Globus pallidus (tissue), 1 donor: ENCODE measurements at places on chromosomes 5 and 9.
A peak's percentile ranks its signal among the peaks of the same experiment; 100 is the strongest.

GRCh38 chr5:143893638-143894037, 81.7 kb downstream of the HMHB1 start:
- DNase-seq, result no peak

GRCh38 chr9:93087971-93088655, 7.9 kb upstream of the CARD19 start:
- DNase-seq, result no peak

GRCh38 chr5:16067415-16067814, 112.2 kb downstream of the MARCHF11 start:
- no peak for DNase-seq

DNA sequence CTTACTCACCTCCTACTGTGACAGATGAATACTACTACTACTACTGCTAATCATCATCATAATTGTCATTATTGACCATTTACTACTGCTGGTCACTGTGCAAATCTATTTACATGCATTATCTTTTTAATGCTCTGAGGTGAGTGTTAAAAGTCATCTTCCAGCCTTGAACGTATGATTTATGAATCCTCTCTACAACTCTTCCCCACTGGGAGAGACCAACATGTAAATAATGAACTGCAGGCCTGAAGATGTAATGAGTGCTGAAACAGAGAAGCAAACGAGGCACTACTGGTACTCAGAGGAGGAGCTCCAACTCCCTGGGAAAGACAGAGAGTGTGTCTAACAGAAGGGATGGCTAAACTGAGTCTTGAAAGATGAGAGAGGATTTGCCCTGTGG, 95.4 kb downstream of the JAKMIP2 start:
- no peak for DNase-seq

DNA sequence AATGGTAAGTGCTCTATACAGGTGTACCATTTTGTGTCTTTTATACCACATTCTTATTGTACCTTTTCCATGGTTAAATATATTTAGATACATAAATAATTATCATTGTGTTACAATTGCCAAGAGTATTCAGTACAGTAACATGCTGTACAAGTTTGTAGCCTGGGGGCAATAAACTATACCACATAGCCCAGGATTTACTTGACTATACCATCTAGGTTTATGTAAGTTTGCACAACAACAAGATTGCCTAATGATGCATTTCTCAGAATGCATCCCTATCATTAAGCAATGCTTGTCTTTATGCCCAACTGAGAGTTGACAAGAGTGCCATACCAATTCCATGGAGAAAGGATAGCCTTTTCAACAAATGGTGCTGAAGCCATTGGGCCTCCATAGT, 136.7 kb upstream of the PJA2 start:
- no peak for DNase-seq

DNA sequence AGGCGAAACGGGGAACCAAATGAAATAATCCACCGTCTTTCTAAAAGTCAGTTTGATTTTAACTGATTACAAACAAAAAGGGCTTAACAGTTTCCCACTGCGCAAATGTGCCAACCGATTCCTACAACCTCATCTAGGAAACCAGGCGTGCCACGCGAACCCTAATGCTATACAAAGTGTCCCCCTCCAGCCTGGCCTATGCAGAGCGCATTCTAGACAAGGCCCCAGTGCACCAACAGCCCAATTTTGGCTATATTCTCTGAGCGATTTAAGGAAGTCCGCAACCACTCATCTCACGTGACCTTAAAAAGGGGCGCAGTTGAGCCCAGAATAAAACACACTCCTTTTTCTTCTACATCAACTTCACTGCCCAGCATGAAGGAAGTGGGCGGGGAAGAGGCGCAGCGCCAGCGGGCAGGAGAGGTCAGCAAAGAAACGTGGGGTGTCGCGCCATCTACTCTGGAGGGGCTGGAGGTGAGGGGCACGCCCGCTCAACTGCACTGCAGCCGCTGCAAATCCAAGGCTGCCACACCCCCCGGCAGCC, 779 bp downstream of the FAM13B start:
- peak; percentile 75 for DNase-seq

- no peak for DNase-seq
Measured at GRCh38 chr5:177403102-177403791, 2.8 kb upstream of the PFN3 start.

DNA sequence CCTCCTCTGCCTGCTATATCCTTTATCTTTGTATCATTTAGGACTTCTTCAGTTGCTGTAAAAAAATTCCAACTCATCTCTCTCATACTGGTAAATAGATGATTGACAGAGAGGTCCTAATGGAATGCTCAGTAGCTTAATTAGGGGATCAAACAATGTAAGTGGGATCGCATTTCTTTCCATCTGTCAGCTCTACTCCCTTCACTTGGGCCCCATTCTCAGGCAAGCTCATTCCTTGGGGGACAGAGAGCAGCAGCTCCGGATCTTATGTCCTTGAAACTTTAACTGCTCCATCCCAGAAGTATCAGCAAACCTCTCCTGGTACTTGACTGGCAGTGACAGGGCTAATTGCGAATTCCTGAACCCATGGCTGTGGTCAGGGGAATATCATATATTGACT, 146.7 kb downstream of the YTHDC2 start:
- DNase-seq, result no peak

DNA sequence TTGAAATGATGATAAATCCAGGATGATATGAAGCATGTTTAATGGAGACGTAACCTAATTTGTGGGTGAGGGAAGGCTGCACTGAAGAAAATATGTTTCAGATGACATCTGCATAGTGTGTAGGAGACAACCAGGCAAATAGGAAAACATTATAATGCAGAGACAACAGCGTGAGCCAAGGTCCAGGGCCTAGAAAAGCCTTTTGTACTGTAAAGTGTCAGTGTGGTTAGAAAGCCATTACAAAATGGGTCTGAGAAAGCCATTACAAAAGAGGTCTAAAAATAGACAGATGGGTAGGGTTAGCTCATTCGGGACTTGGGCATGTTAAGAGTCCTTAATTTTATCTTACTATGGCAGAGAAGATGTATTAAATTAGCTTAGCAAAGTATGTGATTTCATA, 14.9 kb upstream of the GABRG2 start:
- DNase-seq, result no peak

- DNase-seq, result no peak
Measured at GRCh38 chr9:129701549-129701948, 36.1 kb downstream of the PRRX2 start.

DNA sequence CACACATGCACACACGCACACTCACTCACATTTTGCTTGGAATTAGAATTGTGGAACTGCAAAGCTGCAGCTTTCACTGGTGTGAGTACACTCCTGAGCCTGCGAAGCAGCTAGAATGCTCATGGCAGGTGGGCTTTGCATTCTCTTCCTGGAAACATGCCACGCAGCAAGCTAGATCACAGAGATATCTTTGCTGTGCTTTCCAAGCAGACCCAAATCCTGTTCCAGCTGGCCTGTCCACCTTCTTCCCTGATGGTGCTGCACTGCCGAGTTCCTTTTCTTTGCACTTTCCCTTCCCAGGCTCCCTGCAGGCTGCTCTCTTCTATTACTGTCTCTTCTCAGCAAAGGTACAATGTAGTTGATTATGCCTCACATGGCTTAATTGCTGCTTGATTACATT, 92.7 kb upstream of the CKMT2 start:
- no peak for DNase-seq

DNA sequence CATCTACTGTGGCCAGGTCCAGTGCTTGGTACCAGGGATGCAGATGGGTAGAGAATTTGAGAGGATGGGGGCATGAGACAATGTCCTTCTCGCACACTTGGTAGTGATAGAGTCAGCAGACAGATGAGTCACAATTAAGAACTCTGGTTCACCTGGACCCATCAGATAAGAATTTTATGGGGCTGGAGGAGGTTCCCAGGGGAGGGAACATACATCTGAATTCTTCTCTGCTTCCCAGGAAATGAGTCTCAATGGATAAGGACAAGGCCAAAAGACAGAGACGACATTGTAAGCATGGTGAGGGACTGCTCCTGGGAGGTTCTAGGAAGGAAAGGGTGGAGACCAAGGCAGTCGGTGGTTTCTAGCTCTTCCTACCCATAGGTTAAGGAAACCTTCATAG, 5.3 kb downstream of the SLC4A9 start:
- DNase-seq, result no peak

- DNase-seq, result no peak
Measured at GRCh38 chr5:39623291-39623865, 198.6 kb upstream of the DAB2 start.

DNA sequence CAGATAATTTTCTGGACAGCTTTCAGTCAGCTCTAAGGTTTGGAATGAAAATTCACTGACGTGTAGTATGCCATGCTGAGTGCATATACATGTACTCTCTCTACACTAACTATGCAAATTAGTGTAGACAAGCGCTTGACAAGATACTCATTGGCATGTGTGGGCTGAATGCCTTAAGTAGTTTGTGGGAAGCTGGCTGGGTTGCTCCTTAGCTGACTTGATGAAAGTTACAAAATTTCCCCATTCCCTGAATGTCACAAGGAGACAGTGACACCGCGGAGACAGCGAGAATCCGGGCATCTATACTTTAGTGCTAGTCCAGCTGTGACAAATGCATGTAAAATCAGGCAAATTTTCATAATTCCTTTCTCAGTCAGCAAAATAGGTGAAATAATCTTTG, 51.6 kb upstream of the C5orf46 start:
- no peak for DNase-seq

- DNase-seq, result peak; percentile 82
Measured at GRCh38 chr5:118791926-118792734, 196.2 kb downstream of the DTWD2 start.

GRCh38 chr9:108588246-108588645, 267.5 kb downstream of the ACTL7B start:
- no peak for DNase-seq

DNA sequence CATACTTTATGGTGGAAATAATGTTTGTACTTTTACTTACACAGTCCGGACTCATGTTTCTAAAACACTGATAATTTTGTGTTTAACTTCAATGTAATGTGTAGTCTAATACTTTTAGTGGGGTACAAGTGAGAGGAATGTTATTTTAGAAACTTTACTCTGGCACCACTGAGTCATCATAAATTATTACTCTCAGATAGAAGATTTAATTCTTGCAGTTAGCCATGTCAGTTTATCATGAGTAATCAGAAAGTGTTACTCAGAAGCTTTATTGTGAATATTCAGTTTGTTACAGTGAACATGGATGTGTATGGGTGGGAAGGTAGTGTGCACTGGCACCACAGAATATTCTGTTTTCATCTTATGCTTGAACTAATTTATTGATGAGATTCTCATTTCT, 20.0 kb downstream of the OGN start:
- DNase-seq, result no peak

DNA sequence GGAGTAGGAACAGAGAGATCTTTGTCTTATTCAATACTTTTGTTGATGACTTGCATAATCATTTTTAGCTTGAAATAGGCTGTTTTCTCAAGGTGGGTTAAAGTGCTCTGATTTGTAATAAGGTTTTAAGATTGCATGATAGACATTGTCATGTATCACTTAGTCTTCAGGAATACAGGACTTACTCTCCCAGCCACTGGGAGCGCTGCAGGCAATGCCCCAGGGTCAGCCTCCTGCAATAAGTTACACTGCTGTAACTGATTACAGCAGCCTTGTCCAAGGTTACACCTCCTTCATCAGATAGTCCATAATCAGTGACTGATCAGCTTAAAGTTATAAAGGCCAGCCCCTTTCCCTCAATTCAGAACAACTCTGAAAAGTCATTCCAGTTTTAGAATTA, 218.6 kb downstream of the ESM1 start:
- DNase-seq, result no peak

- no peak for DNase-seq
Measured at GRCh38 chr5:145975361-145976066, 39.1 kb downstream of the SH3RF2 start.

DNA sequence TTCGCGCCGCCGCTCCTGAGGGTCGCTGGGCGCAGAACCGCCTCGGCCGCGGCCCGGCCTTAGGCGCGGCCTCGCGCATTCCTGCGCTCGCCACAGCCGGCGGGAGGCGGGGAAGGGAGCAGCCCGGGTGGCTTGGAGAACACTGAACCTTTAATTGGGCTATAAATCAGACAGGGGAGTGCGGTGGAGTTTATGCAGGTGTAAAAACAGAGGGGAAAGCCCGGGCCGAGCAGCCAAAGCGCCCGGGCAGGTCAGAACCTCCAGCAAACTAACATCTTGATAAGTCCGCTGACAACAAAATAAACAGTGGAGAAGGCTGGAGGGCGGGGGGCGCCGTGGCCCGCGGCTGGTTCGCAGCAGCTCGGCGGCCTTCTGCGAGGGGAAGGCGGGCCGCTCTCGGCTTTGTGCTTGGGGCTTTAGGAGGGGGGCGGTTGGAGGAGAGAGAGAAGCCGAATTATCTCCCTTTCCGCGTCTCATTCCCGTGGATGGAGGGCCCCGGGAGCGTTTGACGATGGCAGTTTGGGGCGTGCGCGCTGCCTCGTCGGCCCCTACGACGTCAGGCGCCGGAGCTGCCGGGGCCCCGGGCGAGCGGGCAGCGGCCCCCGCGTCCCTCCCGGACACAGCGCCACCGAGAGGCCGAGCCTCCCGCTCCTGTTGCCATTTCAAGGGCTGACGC, 11.3 kb downstream of the FOXD1 start:
- DNase-seq, result no peak

DNA sequence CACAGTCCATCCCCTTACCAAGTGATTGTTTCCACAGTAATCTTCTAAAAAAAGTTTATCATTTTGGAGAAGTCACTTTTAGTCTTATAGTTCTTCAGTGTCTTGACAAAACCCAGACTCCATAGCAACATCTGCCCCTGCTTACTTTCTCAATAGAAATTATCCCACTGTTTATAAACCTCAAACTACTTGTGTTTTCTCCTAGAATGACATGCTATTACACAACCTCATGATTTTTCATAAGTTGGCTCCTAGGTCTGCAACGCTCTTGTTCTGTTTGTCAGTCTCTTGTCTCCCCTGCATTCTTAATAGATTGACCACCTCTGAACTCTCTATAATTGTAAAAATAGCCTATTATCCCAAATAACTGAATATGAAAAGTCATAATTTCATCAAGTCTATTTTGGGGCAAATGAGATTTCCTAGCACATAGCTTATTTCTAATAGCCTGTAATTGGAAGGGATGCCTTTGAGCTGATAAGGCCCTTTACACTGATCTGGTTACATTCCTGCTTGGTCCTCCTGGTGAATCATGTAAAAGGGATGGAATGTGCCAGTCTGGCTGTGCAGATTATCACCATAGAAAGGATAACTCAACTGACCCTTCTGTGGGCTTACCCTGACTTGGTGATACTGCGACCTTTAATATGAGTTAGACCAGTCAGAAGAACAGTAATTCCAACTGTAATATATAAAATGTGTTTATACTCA, 69.6 kb downstream of the CHSY3 start:
- DNase-seq, result no peak

DNA sequence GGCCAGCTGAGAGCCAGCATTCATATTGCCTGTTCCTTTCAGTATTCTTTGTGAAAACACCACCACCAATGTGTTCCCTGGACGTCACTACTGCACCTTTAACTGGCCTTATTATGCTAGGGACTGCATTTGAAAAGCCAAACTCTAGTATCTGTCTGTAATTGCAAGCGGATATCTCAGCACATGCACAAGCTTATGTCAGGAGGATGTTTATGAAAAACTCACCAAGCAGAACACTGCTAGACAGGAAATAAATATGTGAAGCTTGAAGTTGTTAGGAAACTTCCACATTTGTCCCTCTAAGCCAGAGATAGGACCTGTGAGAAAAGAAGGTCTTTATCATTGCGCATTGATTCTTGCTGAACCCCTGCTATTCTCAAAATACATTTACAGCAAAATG, 135.4 kb upstream of the CCDC152 start:
- no peak for DNase-seq
